ENCODE measurements at places on chromosomes 5 and 9. TPM values are rescaled to one million over a fixed set of nuclear protein-coding genes. Genes with fewer than 3 reads are reported as not detected.

Gene WNT8A
- not detected for total RNA-seq

Gene CCL27
- total RNA-seq, result not detected

GRCh38 chr5:86879086-86879485 is 261.3 kb downstream of the COX7C start:
- no peaks in the 10 kb centered on the region for H3K36me3 ChIP-seq
- no peaks in the 10 kb centered on the region for H3K27me3 ChIP-seq
- H3K27ac ChIP-seq, result no peak overlapping the region
- H3K4me1 ChIP-seq, result no peaks in the 10 kb centered on the region

DNA sequence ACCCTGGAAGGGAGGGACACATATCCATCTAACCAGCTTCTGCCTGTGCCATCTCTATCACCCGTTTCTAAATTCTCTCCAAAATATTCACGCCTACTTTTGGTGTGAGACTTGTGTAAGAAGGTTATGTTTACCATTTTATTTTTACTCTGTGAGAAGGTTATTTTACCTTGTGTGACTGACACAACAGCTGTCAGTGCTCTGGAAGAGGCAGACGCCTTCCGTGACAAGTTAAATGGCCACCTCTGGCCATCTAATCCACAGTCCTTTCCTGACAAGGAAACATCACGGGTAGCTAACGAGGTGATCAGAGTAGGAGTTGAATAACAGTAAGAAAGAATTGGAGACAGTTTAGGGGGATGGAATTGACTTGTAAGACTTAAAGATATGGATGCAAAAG is 443.8 kb upstream of the PIK3R1 start:
- H3K27ac ChIP-seq, result no peak overlapping the region
- H3K4me1 ChIP-seq, result no peaks in the 10 kb centered on the region
- DNase-seq, result no peak
- no peaks in the 10 kb centered on the region for H3K27me3 ChIP-seq
- no peak overlapping the region for H3K4me3 ChIP-seq

Gene IL7R
- total RNA-seq, result 4.4 TPM

DNA sequence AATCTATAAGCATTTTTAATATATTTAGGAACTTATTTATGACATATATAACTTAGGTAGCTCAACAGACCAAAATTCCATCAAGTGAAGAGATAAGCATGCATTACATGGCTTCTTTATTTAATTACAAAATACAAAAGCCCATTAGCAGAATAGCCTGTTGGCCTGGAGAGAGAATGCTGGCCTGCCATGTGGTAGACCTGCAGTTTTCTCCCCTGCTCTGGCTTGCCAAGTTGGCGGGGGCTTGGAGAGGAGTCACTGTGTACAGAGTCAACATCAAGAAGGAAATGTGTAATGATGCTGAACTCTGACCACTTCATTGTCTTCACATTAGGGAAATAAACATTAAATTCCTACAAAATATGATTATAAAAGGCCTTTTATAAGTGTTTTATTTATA is 69.8 kb upstream of the CNTLN start:
- H3K4me3 ChIP-seq, result no peak overlapping the region
- no peaks in the 10 kb centered on the region for H3K4me1 ChIP-seq
- H3K36me3 ChIP-seq, result no peaks in the 10 kb centered on the region
- H3K27ac ChIP-seq, result no peak overlapping the region
- H3K27me3 ChIP-seq, result no peaks in the 10 kb centered on the region
- no peak for DNase-seq

DNA sequence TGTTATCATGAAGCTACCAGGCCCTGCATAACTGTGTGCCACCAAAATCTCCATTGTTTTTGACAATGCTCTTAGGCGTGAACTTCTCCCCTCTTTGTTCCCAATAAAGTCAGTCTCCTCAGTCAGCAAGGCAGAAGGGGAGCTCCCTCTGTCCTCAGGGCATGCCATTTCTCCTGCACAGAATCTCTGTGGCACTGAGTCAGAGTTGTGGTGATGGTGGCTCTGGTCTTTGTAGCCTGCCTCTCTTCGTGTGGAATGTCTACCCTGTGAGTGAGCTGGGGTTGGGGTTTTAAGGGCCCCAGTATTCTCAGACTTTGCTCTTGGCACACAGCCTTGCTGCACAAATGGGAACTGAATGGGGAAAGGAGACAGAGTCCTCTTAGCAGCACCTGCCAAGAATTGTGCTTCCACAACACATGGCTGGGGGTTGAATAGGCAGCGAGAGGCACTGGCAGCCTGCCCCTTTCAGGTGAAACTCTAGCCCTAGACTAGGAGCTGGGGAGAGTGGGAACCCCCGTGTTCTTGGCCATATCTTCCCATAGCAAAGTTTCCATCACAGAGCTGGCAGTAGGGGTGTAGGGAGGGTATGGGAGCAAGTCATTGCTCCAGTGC is 146.6 kb downstream of the SH3GL2 start:
- DNase-seq, result no peak
- no peaks in the 10 kb centered on the region for H3K4me1 ChIP-seq
- no peak overlapping the region for H3K4me3 ChIP-seq
- no peaks in the 10 kb centered on the region for H3K36me3 ChIP-seq
- H3K27ac ChIP-seq, result no peak overlapping the region

- no peaks in the 10 kb centered on the region for H3K27me3 ChIP-seq
- H3K4me3 ChIP-seq, result no peak overlapping the region
- no peak overlapping the region for H3K27ac ChIP-seq
- H3K36me3 ChIP-seq, result peaks cover 81% of the 10 kb centered on the region
These were observed 119.2 kb downstream of the SMARCA2 start for GRCh38 chr9:2134391-2134790.

- no peak for DNase-seq
- no peaks in the 10 kb centered on the region for H3K27me3 ChIP-seq
- no peaks in the 10 kb centered on the region for H3K36me3 ChIP-seq
- no peaks in the 10 kb centered on the region for H3K4me1 ChIP-seq
These were observed 315.2 kb upstream of the PDE4D start for GRCh38 chr5:60208716-60209115.

Gene OR1J4
- not detected for total RNA-seq

DNA sequence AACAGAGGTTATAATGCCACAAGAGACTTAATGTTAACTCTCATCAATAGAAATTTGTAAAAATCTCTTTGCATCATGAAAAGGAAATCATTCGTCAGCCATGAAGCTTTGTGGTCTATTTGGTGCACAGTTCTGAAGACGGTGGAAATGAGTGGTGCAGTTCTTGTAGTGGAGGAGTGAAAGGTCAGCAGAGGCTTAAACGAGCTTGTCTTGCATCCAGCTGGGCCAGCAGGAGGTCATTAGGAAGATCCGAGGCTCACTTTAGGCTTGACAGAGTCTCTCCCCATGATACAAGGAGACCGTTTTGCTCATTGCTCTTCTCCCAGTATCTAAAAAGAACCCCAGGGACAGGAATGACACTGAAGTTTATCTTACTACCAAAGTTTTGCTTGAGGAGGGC is 440.8 kb downstream of the BNC2 start:
- H3K36me3 ChIP-seq, result no peaks in the 10 kb centered on the region
- no peak overlapping the region for H3K4me3 ChIP-seq
- no peak overlapping the region for H3K27ac ChIP-seq
- H3K4me1 ChIP-seq, result no peaks in the 10 kb centered on the region

Gene ECM2
- 1.8 TPM for total RNA-seq

Gene OCLN
- total RNA-seq, result 28.6 TPM

DNA sequence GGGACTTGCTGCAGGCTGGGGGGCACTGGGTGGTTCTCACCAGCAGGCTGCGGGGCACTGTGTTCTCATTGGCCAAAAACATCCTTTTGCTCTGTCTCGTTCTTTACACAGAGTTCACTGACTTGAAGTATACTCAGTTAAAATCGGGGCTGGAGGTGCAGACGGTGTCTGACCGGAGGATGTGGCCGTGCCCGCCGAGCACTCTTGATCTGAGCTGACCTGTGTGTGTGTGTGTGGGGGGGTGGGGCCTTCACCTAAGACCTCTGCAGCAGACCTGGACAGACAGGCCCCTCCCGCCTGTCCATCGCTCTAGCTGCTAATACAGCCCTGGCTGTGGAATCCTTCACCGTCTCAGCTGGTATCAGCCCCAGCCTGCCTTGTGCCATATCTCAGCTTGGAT is 7.1 kb downstream of the TOR1B start:
- no peaks in the 10 kb centered on the region for H3K27me3 ChIP-seq
- H3K4me1 ChIP-seq, result no peaks in the 10 kb centered on the region
- H3K27ac ChIP-seq, result no peak overlapping the region
- H3K36me3 ChIP-seq, result peaks cover 21% of the 10 kb centered on the region

DNA sequence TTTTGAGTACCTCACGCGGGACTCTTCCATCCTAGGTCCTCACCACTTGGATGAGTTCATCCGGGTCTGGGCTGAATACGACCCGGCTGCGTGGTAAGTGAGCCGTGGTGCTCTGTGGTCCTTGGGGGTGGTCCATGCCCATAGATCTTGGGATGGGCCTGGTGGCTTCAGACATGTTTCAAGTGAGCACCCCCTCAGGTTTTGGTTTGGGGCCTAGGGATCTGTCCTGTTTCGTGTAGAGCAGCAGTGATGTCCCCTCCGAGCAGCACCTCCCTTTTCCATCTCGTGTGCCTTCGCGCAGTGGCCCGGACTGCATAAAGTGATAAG is 218.9 kb downstream of the CACNA1B start:
- H3K4me1 ChIP-seq, result no peaks in the 10 kb centered on the region
- H3K27ac ChIP-seq, result no peak overlapping the region
- no peak overlapping the region for H3K4me3 ChIP-seq
- H3K36me3 ChIP-seq, result no peaks in the 10 kb centered on the region

Gene ZNF346
- 14.9 TPM for total RNA-seq

DNA sequence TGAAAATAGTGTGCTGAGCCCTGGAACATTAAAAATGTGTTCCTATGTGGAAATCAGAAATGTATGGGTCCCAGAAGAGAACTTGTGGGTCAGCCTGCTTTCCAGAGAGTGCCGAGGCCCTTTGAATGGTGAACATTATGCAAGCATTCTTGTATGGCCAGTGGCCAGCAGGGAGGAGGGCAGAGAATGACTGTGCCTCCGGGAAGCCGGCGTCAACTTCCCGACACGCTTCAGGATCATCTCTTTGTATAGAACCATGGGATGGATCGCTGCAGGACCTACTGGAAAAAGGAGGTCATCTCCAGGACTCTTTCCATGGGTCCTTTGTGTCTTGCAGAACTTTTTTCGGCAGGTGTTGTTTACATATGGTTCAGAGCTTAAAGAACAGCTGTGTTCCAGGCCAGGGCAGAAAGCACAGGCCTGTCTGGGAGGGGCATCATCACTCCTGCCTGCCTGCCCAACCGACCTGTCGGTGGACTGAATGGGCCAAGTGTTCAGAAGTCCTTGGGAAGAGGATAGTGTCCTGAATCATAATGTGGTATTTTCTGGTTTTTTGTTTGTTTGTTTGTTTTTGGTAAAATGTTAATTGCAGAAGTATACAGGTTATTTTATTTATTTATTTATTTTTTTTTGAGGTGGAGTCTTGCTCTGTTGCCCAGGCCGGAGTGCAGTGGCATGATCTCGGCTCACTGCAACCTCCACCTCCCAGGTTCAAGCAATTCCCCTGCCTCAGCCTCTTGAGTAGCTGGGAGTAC is 9.0 kb downstream of the PRRC2B start:
- H3K27me3 ChIP-seq, result no peaks in the 10 kb centered on the region
- no peak overlapping the region for H3K4me3 ChIP-seq
- H3K27ac ChIP-seq, result peak overlapping the region; percentile 41
- no peaks in the 10 kb centered on the region for H3K36me3 ChIP-seq

- no peaks in the 10 kb centered on the region for H3K27me3 ChIP-seq
- no peak overlapping the region for H3K4me3 ChIP-seq
- H3K36me3 ChIP-seq, result no peaks in the 10 kb centered on the region
These were observed 2.4 kb downstream of the MACIR start for GRCh38 chr5:103260951-103261350.

Gene FAT2
- 86.5 TPM for total RNA-seq

DNA sequence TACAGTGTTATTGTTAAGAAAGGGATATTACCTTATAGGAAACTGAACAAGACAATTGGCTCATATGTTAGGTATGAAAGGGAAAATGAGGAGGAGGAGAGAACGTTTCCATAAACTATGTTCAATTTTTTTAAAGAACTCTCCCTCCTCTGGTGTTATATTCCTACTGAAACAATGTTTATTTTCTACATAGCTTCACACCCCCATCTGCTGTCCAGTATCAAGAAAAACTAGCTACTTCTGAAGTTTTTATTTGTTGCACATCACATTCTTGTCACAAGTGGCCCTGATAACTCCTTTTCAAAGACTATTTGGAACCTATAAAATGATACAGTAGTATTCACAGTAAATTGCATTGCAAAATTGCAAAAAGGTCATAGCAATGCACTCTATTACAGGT is 223.4 kb upstream of the FAM174A start:
- no peaks in the 10 kb centered on the region for H3K27me3 ChIP-seq
- no peak for DNase-seq
- H3K36me3 ChIP-seq, result no peaks in the 10 kb centered on the region
- no peak overlapping the region for H3K27ac ChIP-seq
- no peaks in the 10 kb centered on the region for H3K4me1 ChIP-seq

DNA sequence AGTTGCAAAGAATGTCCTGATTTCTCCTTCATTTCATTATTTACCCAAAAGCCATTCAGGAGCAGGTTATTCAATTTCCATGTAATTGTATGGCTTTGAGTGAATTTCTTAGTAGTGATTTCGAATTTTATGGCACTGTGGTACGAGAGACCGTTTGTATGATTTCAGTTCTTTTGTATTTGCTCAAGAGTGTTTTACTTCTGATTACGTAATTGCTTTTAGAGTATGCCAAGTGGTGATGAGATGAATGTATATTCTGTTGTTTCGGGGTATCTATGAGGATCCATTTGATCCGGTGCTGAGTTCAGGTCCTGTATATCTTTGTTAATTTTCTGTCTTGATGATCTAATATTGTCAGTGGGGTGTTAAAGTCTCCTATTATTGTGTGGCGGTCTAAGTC is 41.2 kb downstream of the INSL6 start:
- H3K4me3 ChIP-seq, result no peak overlapping the region
- no peak for DNase-seq
- no peaks in the 10 kb centered on the region for H3K4me1 ChIP-seq

- DNase-seq, result no peak
- H3K4me3 ChIP-seq, result no peak overlapping the region
- H3K36me3 ChIP-seq, result no peaks in the 10 kb centered on the region
- H3K27me3 ChIP-seq, result no peaks in the 10 kb centered on the region
- H3K27ac ChIP-seq, result no peak overlapping the region
- H3K4me1 ChIP-seq, result no peaks in the 10 kb centered on the region
These were observed 151.3 kb upstream of the TLX3 start for GRCh38 chr5:171157775-171158174.

DNA sequence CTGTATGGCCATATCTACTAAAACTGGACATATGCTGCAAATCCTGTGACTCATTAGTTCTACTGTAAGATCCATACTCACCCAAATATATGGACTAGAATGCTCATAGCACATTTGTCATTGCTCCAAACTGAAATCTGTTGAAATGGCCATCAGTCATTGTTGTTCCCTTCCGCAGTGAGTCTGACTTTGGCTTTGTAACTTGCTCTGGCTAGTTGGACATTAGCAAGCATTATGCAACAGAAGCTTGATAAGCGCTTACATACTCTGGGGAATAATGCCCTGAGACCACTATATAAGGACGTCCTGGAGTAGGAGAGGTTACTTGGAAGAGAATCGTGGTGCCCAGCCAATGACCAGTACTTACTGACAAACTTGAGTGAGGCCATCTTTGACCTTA is 9.0 kb downstream of the KIAA1958 start:
- H3K36me3 ChIP-seq, result no peaks in the 10 kb centered on the region
- H3K4me1 ChIP-seq, result no peaks in the 10 kb centered on the region
- H3K27ac ChIP-seq, result no peak overlapping the region
- H3K4me3 ChIP-seq, result no peak overlapping the region
- no peak for DNase-seq

GRCh38 chr5:30413540-30413939 is 779.9 kb upstream of the CDH6 start:
- H3K36me3 ChIP-seq, result no peaks in the 10 kb centered on the region
- no peak overlapping the region for H3K27ac ChIP-seq
- H3K27me3 ChIP-seq, result no peaks in the 10 kb centered on the region
- no peak overlapping the region for H3K4me3 ChIP-seq
- H3K4me1 ChIP-seq, result no peaks in the 10 kb centered on the region

Gene PCDHA1
- total RNA-seq, result not detected

Data from esophagus squamous epithelium (tissue), 5 donors.